Lung microvascular endothelial cell (primary cell): ENCODE measurements at places on chromosomes 12 and 14.

GRCh38 chr12:105329926-105330282 lies 587 bp upstream of the C12orf75 start:
- no peak for DNase-seq

GRCh38 chr12:82833481-82833880 lies 146.8 kb downstream of the TMTC2 start:
- DNase-seq: no peak

- no peak for DNase-seq
These were observed 73.8 kb upstream of the DCN start for GRCh38 chr12:91256411-91256810.

- DNase-seq: no peak
These were observed 166.6 kb upstream of the PELI2 start for GRCh38 chr14:55951341-55952206.

DNA sequence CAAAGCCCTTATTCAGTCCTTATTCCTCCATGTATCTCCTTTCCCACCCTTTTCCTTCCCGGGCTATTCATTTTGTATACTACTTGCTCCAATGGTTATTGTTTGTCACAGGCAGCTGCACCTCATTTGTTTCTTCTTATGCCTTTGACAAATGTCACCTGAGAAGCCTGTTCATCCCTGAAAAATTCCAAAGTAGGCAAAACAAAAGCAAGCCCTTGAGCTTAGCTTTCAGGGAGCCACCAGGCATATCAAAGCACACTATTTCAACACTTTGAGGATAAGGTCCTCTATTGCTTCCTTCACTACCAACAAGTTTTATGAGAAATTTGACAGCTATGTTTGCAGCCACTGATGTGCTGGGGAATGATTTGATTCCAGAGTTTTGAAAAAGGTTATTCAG lies 738.7 kb upstream of the LMO3 start:
- no peak for DNase-seq

GRCh38 chr14:64931123-64931522 lies 11.4 kb downstream of the GPX2 start:
- DNase-seq: no peak

DNA sequence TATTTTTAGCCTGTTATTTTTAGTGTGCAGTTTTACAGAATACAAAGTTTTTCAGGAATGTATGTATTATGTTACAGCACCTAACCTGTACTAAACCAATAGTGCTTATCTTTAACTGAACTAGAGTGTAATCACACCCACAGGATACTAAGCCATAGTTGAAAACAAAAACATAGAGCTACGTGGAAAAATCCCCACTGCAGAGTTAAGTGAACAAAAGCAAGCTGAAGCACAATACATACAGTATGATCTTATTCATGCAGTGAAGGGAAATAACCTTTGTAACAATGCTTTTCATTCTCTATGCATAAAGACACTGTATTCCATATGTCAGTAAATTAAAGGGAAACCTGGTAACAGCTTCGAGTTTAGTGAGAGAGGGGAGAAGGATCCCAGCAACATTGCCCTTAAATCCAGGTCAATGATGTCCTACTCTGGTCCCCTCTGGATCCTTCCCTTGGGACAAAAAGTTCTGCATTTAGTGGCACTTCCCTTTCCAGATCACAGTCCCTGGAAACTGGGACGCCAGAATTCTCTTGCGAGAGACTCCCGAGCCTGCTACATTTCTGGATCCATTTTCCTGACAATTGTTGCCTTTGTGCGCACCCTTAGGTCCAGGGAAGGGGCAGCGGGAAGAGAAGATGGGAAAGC lies 121.3 kb upstream of the CCND2 start:
- peak; percentile 41 for DNase-seq

DNA sequence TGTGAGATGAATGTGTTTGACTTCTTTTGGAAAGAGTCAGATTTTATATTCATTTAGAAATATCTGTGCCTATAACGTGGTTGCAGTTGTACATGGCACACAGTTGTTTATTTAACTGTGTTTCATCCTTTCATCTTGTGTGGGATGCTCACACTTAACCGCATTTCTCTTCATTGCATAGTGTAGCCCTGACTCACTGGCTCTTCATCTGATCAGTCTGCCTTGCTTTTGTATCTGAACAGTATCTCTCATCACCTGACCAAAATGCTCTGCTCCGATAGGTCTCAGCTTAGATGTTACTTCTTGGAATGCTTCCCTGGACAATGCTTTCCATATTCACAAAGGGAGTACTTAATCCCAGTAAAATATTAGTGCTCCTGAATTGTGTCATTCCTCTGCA lies 83.4 kb downstream of the PDE3A start:
- no peak for DNase-seq

GRCh38 chr12:126243814-126244440 lies 1178.7 kb downstream of the AACS start:
- no peak for DNase-seq

- DNase-seq: peak; percentile 87
These were observed 458.3 kb downstream of the ETNK1 start for GRCh38 chr12:23083267-23083666.

- DNase-seq: no peak
These were observed 95.4 kb upstream of the HIF1A start for GRCh38 chr14:61599942-61600341.

DNA sequence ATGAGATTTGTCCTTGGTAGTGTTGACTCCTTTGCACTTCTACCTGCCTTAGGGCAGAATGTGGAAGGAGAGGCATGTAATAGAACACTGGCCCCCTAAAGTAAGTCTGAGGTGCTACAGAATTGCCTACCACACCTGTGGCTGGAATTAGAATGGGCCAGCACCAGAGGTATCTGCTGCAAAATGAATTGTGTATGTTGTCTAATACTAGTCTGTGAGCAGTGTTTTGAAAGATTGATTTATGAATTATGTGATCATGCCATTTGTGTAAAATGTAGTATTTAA lies 5.7 kb upstream of the STYX start:
- no peak for DNase-seq

DNA sequence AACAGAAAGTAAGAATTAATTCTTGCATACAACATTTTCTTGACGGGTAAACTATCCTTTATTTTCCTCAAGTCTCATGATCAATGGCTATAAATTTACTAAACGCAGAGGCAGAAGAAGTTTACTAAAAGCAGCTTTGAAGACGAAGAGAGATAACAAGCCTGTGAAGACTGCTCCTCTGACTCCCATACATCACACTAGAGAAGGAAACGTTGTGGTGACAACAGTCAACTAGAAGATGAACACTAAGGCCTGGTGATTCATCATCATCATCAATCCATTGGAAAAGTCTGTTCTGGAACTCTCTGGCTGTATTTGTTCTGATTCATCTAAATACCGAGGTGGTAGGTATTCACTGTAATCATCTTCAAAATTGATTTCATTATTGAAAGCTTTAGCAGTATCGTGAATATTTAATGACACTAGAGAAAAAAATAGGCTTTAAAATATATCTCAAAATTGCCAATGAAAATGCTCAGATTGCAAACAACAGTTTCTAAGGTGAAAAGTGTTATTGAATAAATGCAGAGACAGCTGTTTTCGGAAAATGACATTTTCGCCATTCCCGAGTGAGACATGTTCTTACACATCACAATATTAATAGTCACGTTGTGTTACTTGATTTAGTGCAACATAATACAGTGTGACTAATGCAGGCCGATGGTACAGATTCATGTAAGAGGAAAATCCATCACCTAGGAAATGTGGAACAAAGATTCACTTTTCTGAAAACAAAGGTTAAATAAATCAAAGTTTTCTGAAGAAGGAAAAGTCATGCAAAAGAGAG lies 260.5 kb downstream of the C12orf50 start:
- no peak for DNase-seq
